ENCODE measurements at places on chromosomes 13 and 19. TPM values are rescaled to one million over a fixed set of nuclear protein-coding genes. Genes with fewer than 3 reads are reported as not detected.

- peak; percentile 89 for DNase-seq
Observed at GRCh38 chr19:35775298-35776101, at the start of gene ARHGAP33. TSS of gene ARHGAP33 (plus strand) at chr19:35775564. CDS start at chr19:35775659, 95 bp downstream.

DNA sequence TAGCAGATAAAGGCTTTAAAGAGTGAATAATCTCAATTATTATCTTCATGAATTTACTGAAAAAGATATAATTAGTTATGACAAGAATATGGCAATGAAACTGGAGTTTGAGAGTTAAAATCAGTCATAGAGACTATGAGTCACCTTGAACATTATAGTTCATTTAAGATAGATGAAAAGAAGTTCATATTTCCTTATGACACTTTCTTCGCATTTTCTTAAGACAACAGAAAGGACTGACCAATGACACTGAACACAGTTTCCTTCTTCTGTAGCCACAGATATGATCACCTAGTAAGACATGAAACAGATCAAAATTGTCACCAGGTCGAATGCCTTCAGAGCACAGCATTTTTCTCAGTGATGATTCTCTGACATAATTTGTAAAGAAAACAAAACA lies 202.1 kb downstream of the KLF12 start:
- no peak for DNase-seq

DNA sequence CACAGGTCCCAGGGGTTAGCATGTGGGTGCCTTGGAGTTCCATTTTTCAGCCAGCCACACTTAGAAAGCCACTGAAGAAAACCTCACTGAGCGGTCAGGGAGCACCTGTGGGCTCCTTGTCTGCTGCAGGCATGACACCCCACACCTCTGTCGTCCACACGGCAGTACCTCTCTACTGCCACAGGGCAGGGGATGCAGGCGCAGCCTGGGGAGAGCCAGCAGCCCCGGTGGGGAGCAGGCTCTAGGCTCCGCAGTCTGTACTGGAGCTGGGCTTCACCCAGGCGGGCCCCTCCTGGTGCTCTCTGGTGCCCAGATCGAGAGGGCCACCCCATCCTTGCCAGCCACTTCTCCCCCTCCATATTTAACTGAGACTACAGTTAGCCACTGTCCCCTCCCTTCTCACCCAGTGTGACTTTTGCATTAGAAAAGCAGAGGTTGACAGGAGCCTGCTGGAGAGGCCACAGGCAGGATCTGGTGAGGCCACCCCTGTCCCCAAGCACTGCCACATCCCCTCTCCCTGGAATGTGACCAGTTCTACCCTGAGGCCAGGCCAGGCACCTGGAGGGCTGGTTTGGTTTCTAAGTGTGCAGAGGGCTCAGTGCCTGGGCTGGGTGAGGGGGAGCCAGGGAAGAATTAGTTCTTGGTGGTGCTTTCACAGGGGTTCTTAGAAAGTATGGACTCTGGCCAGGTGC lies 104.4 kb downstream of the KDM4B start:
- no peak for DNase-seq

Gene POU2F2
- 5.4 TPM for total RNA-seq

Data from HT1080 (cell line).